Stomach (tissue), 19 donors: ENCODE measurements at places on chromosomes 12 and 14. TPM values are rescaled to one million over a fixed set of nuclear protein-coding genes. Genes with fewer than 3 reads are reported as not detected.
A peak's percentile ranks its signal among the peaks of the same experiment; 100 is the strongest.

The TIMM9 gene
- total RNA-seq: 46.8 TPM

GRCh38 chr12:76460807-76461206, 98.8 kb downstream of the OSBPL8 start:
- DNase-seq: no peak

The POTEG gene
- total RNA-seq: not detected

- no peak for DNase-seq
Measured at GRCh38 chr14:101098641-101099040, 195.1 kb upstream of the RTL1 start.

The CLEC1A gene
- total RNA-seq: 0.58 TPM

DNA sequence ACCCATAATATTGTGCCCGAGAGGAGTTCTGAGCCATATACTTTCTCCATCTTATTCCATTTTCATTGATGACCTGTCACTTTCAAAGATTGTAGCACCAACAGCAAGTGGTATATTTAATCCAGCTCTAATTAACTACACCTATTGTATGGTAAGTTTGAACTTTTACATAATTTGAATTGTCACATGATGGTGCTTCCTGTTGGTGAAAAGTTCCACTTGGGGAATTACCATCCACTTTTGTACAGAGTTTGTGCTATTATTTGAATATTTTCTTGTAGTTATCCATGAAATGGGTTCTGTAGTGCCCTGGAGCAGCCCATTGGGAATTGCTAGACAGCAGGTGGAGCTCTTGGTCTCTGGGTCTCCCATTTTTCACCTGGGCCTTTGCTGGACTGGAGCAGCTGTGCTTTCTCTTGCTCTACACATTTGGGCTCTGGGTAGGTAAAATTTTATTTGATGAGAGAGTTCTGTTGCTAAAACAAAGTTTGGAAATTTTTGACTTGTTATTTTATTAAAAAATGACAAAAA, 3.0 kb downstream of the SMCO3 start:
- peak; percentile 31 for DNase-seq

- peak; percentile 16 for DNase-seq
Measured at GRCh38 chr14:88233915-88234314, 89.2 kb downstream of the KCNK10 start.

GRCh38 chr12:5102261-5102789, 58.6 kb downstream of the KCNA5 start:
- no peak for DNase-seq

GRCh38 chr14:68507544-68508081, 285.3 kb downstream of the ZFP36L1 start:
- DNase-seq: no peak

DNA sequence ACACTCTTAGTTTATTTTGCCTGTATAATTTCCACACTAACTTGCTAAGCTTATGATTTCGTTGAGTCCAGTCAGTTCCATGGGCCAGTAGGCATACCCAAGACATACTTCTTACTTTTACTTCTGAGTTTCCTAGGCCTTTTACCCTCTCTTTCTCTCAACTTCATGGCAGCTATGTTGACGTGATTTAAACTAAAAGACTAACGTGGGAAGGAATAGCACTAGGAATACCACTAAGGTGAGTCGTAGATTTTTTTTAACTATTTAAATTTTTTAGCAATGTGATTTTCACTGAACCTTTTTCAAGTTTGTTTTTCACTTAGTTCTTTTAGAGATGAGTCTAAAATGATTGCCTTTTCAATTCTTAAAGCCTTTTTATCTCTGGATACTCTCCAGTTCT, 793.5 kb upstream of the NOVA1 start:
- no peak for DNase-seq

DNA sequence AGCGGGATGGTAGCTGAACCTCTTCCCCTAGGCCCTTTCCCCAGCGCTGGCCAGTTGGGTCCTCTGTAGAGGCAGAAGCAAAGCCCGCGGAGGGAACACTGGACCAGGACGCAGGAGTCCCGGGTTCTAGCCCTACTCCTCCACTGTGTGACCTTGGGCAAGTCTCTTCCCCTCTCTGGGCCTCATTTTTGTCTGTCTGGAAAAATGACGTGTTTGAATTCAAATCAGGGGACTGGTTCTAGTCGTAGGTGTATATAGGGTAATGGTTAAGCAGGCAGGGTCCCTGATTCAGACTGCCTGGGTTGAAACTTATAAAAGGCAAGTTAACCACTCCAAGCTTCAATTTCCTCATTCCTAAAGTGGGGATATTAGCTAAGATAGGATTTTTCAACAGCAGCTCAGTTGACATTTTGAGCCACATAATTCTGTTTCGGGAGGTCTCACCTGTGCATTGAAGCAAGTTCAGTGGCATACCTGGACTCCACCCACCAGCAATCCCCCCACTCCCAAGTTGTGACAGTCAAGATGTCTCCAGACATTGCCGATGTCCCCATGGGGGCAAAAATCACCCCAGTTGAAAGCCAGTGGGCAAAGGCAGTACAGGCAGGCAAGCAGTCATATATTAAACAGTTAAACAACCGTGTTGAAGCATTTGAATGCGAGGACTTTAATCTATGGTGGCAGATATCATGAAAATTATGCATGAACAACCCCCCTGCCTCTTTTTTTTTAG, 899 bp downstream of the TPCN1 start:
- DNase-seq: no peak

DNA sequence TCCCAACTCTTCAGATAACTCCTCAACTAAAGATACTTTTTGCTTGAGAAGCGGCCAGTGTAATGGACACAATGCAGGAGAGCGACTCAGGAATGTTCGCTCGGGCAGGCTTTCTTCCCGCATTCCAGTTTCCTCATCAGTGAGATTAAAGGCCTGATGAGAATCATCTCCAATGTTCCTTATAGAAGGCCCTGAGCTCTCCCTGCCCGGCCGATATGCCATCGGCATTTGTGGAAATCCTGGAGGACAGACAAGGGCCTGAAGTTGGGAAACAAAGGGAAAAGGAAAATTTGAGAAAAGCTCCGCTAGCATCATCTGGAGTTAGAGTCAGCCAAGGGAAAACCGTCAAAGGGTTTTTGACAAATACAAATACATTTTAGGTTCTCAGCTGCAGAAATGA, 38.0 kb upstream of the FOXN3 start:
- no peak for DNase-seq

The TCL1A gene
- total RNA-seq: not detected

- peak; percentile 85 for DNase-seq
Measured at GRCh38 chr14:69048456-69048855, 69.4 kb upstream of the ACTN1 start.

The TEX52 gene
- not detected for total RNA-seq

- DNase-seq: no peak
Measured at GRCh38 chr14:68273413-68273812, 453.8 kb downstream of the RAD51B start.

- DNase-seq: no peak
Measured at GRCh38 chr12:116389326-116389725, 111.8 kb upstream of the MED13L start.

GRCh38 chr12:56995201-56995929, 11.0 kb downstream of the ZBTB39 start:
- no peak for DNase-seq

DNA sequence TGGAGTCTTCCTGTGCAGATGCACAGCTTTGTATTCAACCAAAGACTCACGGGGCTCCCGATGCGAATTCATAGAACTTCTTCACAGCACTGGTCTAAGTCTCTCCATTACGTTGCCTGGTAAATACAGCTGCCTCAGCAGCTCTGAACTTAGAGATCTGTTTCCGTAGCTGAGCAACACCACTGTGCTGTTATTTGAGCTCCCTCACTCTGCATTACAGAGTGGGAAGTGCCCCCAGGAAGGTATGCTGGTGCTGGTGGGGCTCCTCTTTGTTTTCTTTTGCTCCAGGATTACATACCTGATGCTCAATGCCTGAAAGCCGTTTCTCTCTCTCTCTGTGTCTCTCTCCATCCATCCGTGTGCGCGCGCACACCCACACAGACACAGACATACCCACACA, 227.5 kb upstream of the RMST start:
- DNase-seq: no peak

- DNase-seq: no peak
Measured at GRCh38 chr12:125210104-125210755, 145.0 kb downstream of the AACS start.

- no peak for DNase-seq
Measured at GRCh38 chr12:109450980-109451379, 26.1 kb downstream of the KCTD10 start.

The LRTM2 gene
- not detected for total RNA-seq

The SLC8A3 gene
- 1.2 TPM for total RNA-seq
